Urinary bladder (tissue), 4 donors: ENCODE measurements at places on chromosomes 5 and 9. TPM values are rescaled to one million over a fixed set of nuclear protein-coding genes. Genes with fewer than 3 reads are reported as not detected.

- DNase-seq = no peak
These were observed 586.4 kb downstream of the TAF11L14 start for GRCh38 chr5:18220631-18221030.

DNA sequence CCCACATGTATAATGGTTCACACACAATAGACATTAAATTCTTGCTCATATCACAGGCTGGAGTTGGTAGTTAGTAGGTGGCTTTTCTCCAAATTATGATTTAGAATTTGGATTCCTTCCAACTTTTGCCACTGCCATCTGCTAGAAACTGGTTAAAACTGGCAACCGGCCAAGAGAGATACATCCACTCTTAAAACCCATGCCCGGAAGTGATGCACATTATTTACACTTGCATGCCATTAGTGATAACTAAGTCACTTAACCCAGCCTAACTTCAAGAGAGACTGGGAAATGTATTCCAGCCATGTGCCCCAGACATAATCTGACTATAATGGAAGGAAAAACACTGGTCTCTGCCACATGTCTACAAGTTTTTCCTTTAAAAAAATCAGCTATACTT lies 395.7 kb upstream of the SEMA6A start:
- DNase-seq = no peak

DNA sequence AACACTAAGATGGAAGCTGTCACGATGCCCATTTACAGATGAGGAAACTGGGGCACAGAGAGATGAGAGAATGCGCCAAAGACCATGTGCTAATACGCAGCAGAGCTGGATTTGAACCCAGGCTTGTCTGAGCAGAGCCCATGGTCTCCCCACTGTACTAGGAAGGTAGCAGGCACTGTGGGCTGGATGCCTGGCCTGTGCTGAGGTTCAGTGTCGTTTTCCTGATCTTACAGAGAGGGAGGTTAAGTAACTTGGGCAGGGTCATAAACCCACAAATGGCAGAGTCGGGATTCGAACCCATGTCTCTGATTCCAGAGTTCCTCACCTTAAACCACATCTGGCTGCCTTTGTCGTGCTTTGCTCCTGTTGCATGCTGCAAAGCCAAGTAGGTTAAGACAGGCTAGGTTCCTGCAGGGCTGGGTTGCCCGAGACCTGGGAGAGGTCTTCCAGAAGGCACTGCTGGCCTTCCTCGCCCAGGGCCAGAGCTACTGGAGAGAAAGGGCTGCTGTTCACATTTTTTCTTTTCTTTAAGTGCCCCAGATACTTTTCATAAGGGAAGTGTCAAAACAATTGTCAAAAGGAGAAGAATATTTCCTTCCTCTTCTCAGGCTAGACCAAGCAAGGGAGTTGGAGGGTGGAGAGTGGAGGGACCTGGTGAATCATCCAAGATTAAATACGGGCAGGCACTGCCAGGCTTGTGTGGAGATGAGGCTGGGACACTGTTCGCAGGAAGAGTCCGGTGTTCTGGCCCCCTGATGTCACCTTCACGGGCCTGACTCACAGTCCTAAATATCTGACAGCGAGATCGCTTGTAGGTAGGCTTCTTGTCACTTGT lies 3.2 kb downstream of the NEK6 start:
- DNase-seq = no peak

DNA sequence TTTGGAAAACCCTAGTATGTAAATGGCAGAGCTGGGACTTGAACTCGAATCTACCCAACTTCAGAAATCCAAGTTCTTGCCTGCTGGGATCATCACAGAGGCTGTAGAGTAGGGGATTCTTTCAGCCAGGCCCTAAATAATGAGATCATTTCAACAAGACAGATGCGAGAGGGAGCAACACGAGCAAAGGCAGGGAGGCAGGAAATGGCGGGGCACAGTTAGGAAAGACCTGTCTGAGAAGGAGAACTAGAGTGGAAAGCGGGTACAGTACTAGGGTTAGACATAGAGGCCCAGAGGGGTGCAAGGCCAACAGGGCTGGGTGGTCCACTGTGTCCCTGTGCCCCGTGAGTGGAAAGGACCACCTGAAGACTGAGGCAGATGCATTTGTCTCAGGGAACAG lies 46.1 kb downstream of the MVB12B start:
- no peak for DNase-seq

DNA sequence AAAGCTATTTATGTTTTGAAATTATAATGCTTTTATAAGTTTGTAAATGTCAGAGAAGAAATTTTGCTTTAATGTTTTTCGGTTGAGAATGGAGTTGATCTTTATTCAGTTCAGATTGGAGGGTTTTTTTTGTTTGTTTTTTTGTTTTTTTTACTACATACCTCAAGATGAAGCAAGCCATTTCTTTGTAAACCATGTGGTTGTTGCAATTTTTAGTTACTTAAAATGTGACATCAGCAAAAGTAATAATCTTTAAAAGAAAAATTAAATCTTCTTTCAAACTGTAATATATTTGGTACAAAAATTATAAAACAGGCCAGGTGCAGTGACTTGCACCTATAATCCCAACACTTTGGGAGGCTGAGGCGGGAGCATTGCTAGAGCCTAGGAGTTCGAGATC lies 102.6 kb downstream of the CDC42SE2 start:
- DNase-seq = no peak

- DNase-seq = no peak
These were observed 17.9 kb upstream of the TRIO start for GRCh38 chr5:14125262-14125661.

DNA sequence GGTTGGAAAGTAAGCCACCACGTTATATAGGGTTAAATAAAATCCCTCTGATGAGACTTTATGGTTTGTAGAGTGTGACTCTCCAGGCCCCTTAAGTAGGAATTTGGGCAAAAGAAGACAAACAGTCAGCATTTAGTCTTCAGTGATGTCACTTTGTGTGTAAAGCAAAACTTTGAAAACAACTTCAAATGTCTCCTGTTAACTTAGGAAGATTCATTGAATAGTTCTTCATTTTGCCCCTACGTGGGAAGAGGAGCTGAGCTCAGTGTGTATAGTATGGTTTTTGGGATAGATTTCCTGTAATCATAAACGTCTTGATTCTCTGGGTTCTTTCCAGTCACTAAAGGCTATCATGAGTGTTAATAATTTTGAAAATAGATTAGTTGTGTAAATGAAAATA lies 101.3 kb downstream of the GADD45G start:
- DNase-seq = no peak

DNA sequence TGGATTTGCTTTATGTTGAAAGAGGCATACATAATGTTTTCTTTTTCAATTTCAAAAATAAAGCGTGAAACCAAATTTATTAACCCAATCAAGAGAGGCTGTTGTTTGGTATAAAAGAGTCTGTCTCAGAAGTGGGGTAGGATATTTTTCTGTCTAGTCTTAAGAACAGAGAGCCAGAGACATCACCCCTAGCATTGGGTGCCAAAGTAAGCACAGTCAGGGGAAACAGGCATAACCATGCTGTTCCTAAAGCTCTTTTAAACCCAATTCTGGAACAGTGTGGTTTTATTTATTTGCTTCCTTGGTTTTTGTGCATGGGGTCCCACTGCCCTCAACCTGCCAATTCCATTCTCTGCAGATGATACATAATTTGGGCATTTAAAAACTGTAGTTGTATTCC lies 88.2 kb downstream of the UBE2R2 start:
- DNase-seq = no peak

- DNase-seq = no peak
These were observed 599.5 kb upstream of the PTGER4 start for GRCh38 chr5:40080191-40080590.

DNA sequence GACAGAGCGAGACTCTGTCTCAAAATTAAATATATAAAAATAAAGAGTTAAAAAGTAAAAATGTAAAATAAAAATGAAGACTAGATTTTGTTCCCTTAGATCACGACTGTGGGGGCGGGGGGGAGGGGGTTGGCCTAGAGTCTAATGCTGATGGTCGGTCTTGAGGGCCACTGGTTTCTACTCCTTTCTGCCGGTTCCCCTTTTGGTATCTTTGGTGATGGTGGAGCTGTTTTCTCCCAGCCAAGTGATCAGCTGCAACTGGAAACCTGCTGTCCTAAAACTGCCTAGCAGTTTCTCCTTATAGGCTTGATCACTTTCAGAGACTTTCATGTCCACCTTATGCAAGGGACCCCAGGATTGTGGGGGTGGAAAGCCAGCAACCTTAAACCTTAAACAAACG lies 1.1 kb downstream of the SRD5A1 start:
- DNase-seq = no peak

- DNase-seq = no peak
These were observed 1166.8 kb downstream of the MAT2B start for GRCh38 chr5:164672205-164672604.

DMRT3 gene
- total RNA-seq = not detected

TRIM7 gene
- 1.2 TPM for total RNA-seq

NIM1K gene
- 0.53 TPM for total RNA-seq

CCIN gene
- total RNA-seq = 1.1 TPM

TMEM215 gene
- 0.21 TPM for total RNA-seq

C7 gene
- 807 TPM for total RNA-seq

SCAI gene
- total RNA-seq = 25.1 TPM
